ENCODE measurements at places on chromosomes 3 and 15.

DNA sequence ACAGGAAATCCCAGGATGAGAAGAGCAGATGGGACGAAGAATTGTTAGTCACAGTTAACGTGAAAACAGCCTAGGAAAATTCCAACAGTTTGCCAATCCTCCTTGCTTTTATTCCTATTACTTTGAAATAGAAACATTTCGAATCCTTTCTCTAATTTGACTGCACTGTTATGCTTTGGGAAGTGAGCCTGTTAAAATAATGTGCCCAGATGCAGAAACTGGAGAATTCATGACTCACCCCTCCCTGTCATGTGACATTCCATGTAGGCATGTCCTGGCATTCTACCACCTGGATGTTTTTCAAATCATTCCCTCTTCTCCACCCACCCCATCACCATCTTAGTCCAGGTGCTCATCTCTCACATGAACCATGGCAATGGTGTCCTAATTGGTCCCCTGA is 107.3 kb downstream of the MINAR1 start:
- no peak for DNase-seq

DNA sequence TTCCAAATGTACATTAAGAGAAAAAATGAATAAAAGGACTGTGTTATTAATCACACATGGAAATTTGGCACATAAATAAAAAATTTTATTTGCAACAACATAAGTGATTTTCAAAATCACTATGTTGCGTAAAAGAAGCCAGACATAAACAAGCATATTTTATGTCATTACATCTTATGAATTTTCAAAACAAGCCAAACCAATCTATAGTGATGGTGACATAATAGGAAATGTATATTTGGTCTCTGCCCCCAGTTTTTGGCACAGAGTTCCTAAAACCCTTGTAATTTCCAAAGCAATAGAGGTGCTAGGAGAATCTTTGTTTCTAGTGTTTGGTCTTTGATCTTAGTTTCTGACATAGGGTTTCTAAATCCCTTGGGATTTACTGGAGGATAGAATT is 543.3 kb downstream of the ZBBX start:
- DNase-seq: no peak

DNA sequence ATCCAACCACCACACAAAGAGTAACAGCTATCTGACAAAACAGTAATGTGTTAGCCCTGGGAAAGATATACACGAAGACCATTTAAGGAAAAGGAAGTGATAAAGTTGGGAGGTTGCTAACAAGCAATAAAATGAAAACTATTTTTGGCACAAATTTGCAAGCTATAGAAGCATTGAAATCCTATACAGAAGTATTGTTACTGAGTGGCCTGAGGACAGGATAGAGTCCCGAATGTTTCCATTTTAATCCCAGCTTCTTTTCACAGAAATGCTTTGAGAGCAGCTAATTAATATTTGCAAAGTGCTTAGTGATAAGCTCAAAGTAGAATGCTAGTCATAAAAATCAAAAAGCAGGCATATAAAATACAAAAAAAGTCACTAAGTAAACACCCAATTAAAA is 51.5 kb downstream of the RAD18 start:
- no peak for DNase-seq

- no peak for DNase-seq
Observed at GRCh38 chr15:59153466-59153865, 48.5 kb downstream of the CCNB2 start.

- DNase-seq: no peak
Observed at GRCh38 chr15:41567261-41567660, 8.2 kb downstream of the TYRO3 start.

DNA sequence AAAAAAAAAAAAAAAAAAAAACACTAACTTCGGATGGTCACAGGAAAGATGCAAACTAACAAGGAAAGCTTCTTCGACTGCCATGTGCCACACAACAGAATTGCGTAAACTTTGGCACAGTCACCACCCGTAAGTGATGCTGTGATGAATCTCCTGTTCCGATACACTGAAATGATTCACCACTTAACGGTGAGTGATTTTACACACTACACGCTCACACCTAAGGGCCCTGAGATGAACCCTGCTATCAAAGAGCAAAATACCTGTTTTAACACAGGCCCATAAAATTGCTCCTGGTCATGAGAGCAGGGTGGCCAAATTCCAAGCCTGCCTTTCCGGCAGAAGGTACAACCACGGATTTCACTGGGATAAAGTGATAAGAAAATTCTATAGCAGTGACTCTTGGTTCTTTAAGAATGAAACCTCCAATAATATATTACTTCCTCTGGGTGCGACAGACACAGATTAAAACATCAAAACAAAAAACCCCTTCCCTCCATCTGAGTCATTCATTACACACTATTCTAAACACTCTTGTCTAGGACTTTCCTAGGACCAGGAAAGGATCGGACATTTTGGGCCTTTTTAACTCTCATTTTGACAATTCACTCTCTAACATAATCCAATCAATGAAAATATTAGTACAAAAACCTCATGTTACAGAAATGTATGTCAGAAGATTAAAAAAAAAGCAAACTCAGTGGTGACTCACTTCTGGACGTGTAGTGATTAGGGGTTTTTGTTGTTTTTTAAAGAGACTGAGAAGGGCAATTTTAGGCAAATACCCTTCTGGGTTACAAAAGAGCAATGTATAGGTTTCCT is 28.3 kb downstream of the LRIG1 start:
- DNase-seq: no peak

GRCh38 chr3:159453036-159453435 is 535.6 kb upstream of the IL12A start:
- no peak for DNase-seq

- DNase-seq: peak; percentile 37
Observed at GRCh38 chr15:78565097-78565950, at the start of gene CHRNA5. Gene CHRNA5 (plus strand): TSS chr15:78565520. CDS start chr15:78565720, 200 bp downstream.

DNA sequence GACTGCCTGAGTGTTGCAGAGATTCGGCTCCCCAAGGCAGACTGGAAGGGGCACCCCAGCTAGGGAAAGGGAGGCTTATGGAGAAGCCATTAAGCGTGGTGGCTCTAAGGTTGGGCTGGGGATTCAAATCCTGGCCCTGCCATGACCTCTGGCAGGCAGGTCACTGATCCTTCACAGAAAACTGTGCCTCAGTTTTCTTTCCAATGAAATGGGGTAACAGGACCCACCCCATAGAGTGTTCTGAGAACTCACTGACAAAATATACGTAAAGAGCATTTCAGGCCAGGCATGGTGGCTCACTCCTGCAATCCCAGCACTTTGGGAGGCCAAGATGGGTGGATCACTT is 34.6 kb downstream of the DNASE1L3 start:
- DNase-seq: no peak

DNA sequence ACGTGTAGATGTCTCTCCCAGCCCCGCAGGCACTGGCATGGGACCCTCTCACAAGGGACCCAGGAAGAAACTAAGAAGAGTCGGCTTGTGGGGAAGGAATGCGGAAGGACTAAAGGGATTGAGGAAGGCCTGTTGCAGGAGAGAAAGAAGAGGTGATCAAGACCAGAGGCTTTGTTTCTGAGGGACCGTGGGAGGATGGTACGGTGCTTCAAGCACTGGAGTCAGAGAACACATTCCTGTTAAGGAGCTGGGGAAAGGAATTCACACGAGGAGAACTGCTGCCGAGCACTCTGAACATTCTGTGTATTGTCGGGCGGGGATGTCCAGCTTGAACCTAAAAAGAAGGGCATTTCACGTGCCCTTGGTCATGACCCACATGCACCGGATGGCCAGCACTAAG is 91.4 kb downstream of the TAMM41 start:
- DNase-seq: no peak

DNA sequence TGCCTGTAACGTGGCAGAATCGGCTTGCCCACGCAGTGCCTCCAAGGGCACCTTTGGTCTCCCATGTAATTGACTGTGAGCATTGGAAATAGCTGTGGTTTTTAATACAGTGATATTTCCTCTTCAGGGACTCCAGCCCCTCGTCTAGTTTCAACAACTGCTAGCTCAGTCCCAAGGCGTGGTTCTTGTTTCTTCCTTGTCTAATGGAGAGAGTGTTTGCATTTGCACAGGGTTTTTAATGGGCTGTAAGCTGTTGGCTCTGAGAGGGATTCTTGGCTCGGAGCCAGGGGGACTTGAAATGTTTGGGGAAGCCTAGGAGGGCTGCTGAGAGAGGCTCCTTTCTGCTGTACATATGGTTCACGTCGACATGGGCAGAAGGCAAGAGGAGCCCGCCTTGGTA is 86.2 kb downstream of the THSD4 start:
- no peak for DNase-seq

DNA sequence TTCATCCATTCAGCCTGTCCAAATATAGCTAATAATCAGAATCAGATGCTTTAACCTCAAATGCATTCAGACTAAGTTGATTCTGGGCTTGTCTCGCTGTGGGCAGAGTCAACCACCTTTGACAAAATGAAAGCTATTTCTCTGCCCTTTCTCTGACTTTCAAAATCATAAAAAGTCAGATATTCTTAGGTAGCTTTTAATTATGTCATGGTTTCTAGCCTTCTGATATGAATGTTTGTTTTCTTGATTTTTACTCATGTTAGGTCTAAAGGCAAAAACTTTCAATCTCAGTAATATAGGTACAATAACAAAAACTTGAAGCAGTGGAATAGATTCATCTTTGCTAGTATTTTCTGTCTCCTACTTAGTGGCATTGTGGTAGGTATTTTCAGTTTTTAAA is 25.3 kb upstream of the C15orf61 start:
- no peak for DNase-seq

DNA sequence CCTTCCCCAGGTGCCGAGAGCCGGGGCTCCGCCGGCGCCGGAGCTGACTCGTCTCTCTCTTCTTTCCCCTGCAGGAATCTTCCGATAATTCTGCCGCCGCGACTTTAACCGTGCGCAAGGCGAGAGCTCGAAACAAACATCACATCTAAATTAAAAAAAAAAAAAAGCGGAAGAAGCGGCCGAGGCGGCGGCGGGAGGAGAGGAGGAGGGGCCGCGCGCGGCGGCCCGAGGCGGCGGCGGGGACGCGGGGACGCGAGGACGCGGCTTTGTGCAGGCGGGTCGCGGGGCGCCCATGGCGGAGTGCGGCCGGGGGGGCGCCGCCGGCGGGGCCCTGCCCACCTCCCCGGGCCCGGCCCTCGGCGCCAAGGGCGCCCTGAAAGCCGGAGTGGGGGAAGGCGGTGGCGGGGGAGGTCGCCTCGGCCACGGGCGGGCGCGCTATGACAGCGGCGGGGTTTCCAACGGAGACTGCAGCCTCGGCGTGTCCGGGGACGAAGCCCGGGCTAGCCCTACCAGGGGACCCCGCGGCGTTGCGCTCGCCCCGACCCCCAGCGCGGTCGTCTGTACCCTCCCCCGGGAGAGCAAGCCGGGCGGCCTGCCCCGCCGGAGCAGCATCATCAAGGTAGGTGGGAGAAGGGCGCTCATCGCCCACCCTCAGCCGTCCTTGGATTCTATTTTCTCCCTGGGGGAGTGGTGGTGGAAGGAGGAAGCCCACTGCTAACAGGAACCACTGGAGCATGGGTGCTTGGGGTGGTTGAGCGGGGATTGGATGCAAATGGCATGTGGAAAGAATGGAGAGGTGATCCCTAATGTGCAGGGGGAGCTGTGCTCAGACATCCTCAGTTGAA is at the start of gene PLCL2:
Gene PLCL2, plus strand, starts transcription at position 208 of the 845 bp plus-strand sequence. Its CDS starts 85 bp downstream, at position 293.
- DNase-seq: peak; percentile 37

- DNase-seq: no peak
Observed at GRCh38 chr15:68654786-68655560, 76.2 kb downstream of the CORO2B start.

DNA sequence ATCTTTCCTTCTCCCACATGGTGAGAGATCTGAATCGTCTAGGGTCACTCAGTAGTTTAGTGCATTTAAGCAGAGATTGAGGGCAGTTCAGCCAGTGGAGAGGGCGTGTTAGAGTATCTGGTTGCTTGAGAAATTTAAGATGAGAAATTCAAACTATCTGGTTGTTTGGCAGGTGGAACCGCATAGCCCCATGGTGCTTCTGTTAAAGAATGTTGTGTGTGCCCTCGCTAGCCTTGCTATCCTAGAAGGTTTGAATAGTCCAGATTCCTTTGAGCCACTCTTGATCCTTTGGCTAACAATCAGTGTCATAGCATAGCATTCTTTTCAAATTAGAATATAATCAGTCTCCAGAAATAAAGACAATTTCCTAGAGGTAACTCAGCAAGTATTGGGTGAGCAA is 32.1 kb downstream of the ABHD17C start:
- DNase-seq: no peak

DNA sequence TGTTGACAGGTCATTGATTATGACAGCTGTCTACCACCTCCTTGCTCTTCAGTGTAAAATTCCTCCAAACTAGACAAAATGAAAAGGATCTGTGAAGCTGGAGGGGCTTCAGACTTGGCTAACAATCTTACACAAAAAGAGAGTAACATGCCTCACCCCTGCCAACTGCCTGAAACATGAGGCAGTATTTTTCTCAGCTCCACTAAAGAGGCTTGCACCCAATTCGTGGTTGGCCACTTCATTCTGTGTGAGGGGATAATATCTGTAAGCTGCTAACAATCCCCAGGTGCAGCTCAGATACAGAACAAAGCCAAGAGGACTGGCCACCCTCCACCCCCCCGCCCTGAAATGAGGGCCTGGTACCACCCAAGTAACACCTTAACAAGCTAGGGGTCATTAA is 2.8 kb downstream of the MB21D2 start:
- no peak for DNase-seq

DNA sequence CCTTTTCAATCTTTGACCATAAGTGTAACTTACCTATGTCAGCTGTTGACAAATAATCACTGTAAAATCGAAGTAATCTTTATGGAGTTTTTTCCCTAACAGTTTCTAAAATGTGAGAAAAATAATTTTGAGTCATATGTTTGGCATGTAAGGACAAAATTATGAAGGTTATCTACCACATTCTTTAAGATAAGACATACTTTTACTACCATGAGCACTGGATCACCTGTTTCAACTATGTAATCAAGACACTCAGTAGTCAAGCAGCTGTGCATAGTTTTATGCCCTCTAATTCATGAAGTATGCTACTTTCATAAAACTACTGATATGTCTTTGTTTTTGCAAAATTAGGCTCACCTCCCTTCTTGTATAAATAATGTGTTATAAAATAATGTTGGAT is 12.1 kb downstream of the FGF7 start:
- DNase-seq: no peak

DNA sequence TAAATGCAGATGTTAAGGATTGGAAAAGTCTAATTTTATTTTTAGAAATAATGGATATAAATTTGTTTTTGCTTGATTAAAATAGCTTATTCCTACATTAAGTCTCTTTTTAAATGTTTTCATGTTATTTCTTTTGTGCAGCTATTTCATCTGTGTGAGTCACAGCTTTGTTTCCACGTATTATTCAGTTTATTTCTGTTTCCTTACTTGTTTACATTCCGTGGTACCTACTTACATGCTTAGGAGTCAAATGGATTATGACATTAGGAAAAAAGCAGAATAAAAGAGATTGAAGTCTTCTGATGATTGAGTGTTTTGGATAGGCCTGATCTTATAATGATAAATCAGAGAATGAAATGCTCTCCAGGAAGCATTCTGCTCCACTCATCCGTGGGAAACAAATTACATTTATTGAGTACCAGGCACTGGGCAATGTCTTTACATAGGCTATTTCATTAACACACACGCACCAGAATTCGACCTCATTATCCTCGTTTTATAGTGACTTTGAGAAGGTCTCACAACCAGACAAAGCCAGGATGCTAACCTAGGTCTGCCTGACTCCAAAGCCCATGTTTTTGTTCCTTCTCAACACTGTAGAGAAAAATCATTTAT is 38.1 kb upstream of the RASA2 start:
- DNase-seq: no peak

- DNase-seq: no peak
Observed at GRCh38 chr15:49190586-49190985, 20.5 kb downstream of the GALK2 start.

- DNase-seq: peak; percentile 17
Observed at GRCh38 chr3:52055537-52056351, 627 bp downstream of the DUSP7 start.

GRCh38 chr15:62975515-62975914 is 67.0 kb upstream of the TPM1 start:
- DNase-seq: no peak

All from stimulated activated CD8-positive, alpha-beta memory T cell treated with anti-CD3 and anti-CD28 coated beads, Interleukin-2, amount 100 ng/mL, for 1 hour (primary cell).